ENCODE measurements at places on chromosomes 11 and 22. TPM values are rescaled to one million over a fixed set of nuclear protein-coding genes. Genes with fewer than 3 reads are reported as not detected.

The KRTAP5-10 gene
- not detected for total RNA-seq

The OR52A1 gene
- total RNA-seq = not detected

The NAALADL1 gene
- total RNA-seq = 9.8 TPM

The MLC1 gene
- total RNA-seq = 0.55 TPM

The RAC2 gene
- total RNA-seq = 809 TPM

The INPPL1 gene
- total RNA-seq = 126 TPM
